ENCODE measurements at places on chromosomes 16 and 17.

GRCh38 chr16:48158296-48158695, 2.5 kb upstream of the ABCC12 start:
- DNase-seq = peak; percentile 51

- DNase-seq = no peak
These were observed 299.3 kb downstream of the SOX9 start for GRCh38 chr17:72419866-72420774.

DNA sequence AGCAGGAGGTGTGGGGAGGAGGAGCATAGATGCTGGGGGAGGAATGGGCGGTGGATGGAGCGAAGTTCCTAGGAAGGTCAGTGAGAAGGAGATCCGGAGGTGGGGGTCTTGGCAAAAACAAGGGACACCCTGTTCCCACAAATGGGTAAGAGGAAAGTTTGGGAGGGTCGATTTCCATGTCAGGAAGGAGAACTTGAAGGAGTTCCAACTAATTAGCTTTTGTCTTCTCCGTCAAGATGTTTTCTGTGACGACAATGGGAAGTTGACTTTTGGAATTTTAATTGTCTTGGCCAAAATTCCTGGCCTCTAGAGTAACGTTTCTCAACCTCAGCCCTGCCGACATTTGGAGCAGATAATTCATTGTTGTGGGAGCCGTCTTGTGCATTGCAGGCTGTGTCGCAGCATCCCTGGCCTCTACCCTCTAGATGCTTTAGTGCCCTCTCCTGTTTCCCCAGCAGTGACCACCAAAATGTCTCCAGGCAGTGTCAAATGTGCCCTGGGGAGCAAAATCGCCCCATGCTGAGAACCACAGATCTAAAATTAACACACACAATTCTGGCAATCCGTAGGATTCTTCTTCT, 97.1 kb downstream of the PITPNC1 start:
- DNase-seq = peak; percentile 67

- DNase-seq = no peak
These were observed 8.7 kb downstream of the POLR2C start for GRCh38 chr16:57471209-57471608.

DNA sequence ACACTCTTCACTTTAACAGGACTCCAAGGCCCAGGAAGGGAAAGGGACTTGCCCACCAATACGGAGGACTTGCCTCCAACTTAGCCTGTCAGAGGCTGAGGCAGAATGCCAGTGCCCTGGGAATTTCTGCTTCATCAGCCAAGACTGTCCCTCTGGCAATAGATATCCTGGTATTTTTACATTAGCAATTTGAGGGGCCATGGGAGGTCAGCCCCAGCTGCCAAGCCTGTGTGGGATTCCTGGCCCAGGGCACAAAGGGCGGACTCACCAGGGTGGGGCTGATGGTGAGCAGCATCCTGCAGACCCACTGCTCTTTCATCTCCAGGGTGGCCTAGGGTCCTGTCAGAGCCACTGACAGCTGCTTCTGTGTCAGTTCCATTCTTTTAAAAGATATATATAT, 78.3 kb upstream of the CIBAR2 start:
- no peak for DNase-seq

DNA sequence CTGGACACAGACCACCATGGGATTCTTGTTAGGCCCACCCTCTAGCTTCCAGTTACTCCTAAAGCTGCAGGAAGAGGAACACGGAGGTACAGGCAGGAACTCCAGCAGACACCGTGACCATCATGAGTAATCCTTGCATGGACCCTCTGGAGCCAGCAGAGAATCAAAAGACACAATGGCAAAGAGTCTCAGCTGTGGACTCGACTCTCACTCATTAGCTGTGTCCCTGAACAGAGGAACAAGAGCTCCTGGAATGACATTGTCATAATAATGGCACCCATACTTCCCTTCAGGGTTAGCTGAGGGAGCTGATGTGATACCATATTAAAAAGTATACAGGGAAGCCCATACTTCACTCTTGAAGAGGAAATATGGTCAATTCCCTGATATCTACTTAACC, 176.3 kb upstream of the ASIC2 start:
- no peak for DNase-seq

GRCh38 chr17:65360961-65361552, 200.4 kb downstream of the AXIN2 start:
- DNase-seq = no peak

GRCh38 chr16:4743226-4743878, 9.0 kb downstream of the DNAAF8 start:
- no peak for DNase-seq

- no peak for DNase-seq
These were observed 54.6 kb downstream of the MARCHF10 start for GRCh38 chr17:62753562-62753961.

- peak; percentile 47 for DNase-seq
These were observed 29.7 kb upstream of the RMI2 start for GRCh38 chr16:11315510-11315909.
